ENCODE measurements at places on chromosomes 7 and 10. TPM values are rescaled to one million over a fixed set of nuclear protein-coding genes. Genes with fewer than 3 reads are reported as not detected.

DNA sequence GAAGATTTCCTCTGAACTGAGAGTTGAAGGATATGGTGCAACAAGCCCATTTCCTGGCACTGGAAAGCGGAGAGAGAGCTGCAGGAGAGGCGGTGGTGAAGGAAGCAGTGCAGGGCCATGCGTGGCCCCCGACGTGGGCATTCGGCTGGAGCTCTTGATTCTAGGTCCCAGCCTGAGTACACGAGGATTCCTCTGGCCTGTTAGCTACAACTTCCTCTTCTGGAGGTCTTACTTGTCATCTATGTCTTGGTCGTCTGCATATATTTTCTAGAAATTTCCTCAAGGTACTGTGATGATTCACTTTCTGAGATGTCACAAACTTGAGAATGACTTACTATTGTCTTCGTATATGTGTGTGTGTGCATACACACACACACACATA, 59.2 kb upstream of the JAZF1 start:
- DNase-seq: no peak
- no peaks in the 10 kb centered on the region for H3K36me3 ChIP-seq
- no peaks in the 10 kb centered on the region for H3K4me1 ChIP-seq

DNA sequence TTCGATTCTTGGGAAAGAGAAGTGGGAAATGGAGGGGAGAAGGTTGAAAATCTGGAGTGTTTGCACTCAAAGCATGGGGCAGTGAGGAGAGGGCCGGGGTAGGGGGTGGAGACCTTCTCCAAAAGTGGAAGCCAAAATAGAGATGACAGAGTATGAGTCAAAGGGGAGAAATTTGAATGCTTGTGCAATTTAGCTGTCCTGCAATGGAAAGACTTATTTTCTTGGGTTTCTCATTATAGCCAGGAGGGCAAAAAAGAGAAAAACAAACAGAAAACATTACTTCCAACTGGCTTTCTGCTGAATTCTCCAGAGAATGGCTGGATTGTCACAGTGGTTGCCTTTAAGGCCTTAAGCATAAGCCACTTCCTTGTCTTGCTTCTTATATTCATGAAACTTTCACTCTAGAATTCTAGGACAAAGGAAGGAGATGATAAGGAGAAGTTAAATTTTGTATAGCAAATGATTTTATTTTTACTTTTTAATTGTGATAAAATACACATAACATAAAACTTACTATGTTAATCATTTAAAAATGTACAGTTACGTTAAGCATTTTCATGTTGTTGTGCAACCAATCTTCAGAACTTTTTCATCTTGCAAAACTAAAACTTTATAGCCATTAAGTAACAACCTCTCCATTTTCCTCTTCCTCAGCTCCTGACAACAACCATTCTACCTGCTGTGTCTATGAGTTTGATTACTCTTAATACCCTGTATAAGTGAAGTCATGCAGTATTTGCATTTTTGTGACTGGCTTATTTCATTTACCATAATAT, 100.2 kb downstream of the GPR85 start:
- H3K27me3 ChIP-seq: no peaks in the 10 kb centered on the region
- H3K27ac ChIP-seq: peak overlapping the region; percentile 95
- peak; percentile 81 for DNase-seq
- H3K36me3 ChIP-seq: no peaks in the 10 kb centered on the region
- H3K4me3 ChIP-seq: peak overlapping the region; percentile 64
- peaks cover 75% of the 10 kb centered on the region for H3K4me1 ChIP-seq

- H3K27me3 ChIP-seq: no peaks in the 10 kb centered on the region
- H3K27ac ChIP-seq: no peak overlapping the region
- DNase-seq: no peak
- no peaks in the 10 kb centered on the region for H3K36me3 ChIP-seq
- H3K4me3 ChIP-seq: no peak overlapping the region
Measured at GRCh38 chr7:98810153-98810802, 59.5 kb downstream of the TMEM130 start.

DNA sequence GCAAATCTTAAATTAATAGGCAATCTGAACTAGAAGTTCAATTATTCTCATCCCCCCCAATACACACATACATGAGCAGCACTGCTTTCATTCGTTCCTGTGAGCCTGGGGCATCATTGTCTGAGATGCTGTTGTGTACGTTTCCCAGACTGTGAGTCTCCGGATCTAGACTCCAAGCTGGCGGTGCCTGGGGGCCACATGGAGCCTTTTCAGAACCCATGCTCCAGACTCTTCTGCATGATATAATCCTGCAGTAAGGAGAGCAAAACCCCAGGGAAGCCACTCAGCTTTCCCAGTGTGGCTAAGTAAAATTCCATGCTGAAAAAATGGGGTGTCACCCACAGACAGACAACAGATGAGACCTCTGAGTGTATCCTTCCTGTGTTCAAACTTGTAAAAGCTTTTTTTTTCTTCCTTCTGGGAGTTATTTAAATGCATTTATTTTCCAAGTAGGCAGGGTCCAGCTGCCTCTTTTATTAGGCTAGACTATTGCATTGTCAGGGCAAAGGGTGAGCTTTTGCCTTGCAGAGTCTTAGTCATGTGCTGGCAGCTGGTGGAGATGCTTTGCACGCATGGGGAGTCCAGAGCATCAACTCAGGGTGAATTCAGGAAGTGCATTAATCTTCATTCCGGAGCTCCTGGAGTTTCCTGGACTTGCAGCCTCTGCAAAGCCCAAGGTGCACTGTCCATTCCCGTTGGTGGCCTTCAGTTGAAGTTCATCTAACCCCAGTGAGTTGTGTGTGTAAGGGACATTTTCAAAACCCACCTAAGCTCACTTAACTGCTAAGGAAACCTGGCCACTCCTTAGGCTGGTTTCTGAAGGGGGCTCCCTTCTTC, 185.7 kb upstream of the ADO start:
- H3K4me3 ChIP-seq: no peak overlapping the region
- H3K27ac ChIP-seq: no peak overlapping the region
- no peaks in the 10 kb centered on the region for H3K36me3 ChIP-seq
- peaks cover 21% of the 10 kb centered on the region for H3K4me1 ChIP-seq

- peak; percentile 30 for DNase-seq
- H3K27ac ChIP-seq: no peak overlapping the region
- no peaks in the 10 kb centered on the region for H3K27me3 ChIP-seq
- H3K36me3 ChIP-seq: no peaks in the 10 kb centered on the region
- no peak overlapping the region for H3K4me3 ChIP-seq
Measured at GRCh38 chr7:141097430-141097829, 23.6 kb downstream of the TMEM178B start.

- H3K4me1 ChIP-seq: no peaks in the 10 kb centered on the region
- peaks cover 22% of the 10 kb centered on the region for H3K27me3 ChIP-seq
- no peak for DNase-seq
Measured at GRCh38 chr7:83161899-83162401, 734 bp downstream of the PCLO start.

GRCh38 chr10:725302-725701, 35.8 kb upstream of the DIP2C start:
- H3K4me3 ChIP-seq: no peak overlapping the region
- DNase-seq: peak; percentile 11
- no peaks in the 10 kb centered on the region for H3K36me3 ChIP-seq
- 0 out of 2 replicates have a peak, but pooled peaks cover 8% of the 10 kb centered on the region for H3K27me3 ChIP-seq

DNA sequence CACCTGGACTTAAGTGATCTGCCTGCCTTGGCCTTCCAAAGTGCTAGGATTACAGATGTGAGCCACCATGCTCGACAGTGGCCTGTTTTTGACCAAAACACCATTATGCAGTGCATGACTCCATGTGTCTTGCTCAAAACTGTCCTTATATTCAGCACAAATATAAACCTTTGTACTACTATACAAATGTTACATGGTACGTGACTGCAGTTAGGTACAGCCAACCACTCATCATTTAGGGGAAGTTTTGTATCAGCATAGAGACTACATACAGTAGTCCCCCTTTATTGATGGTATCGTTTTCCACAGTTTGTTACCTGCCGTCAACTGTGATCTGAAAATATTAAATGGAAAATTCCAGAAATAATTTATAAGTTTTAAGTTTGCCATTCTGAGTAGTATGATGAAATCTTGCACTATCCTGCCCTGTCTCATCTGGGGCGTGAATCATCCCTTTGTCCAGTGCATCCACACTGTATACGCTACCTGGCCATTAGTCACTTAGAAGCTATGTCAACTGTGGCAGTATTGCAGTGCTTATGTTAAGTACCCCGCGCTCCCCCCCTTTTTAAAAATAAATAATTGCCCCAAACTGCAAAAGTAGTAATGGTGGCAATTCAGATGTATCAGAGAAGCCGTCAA, 23.3 kb upstream of the ZNF282 start:
- DNase-seq: peak; percentile 32
- H3K27ac ChIP-seq: no peak overlapping the region
- H3K4me1 ChIP-seq: no peaks in the 10 kb centered on the region
- H3K36me3 ChIP-seq: peaks cover 50% of the 10 kb centered on the region

DNA sequence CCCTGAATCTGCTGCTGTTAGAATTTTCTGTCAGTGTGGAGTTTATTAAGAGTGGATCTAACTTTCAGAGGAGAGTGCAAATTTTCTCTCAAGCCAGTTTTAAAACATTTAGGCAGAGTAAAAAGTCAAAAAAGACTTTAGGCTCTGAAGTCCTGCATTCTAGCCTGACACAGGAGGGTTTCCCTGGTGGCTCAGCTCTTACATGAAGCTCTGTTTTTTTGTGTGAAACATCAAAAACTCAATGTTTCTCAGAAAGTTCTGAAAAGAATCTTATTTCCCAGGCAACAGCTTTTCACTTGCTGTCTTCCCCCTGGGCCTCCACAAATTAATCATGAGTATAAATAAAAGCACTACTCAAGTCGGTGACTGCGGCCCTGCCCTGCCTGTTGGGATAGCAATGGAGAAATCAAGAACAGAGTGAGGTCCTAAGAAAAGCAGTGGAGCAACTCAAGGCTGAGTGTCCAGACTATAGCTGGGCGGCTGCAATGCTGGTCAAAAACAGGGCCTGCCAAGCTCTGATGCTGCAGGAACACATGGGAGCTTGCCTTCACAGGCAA, 22.3 kb upstream of the WDR11 start:
- H3K4me1 ChIP-seq: no peaks in the 10 kb centered on the region
- H3K4me3 ChIP-seq: no peak overlapping the region
- H3K27me3 ChIP-seq: 0 out of 2 replicates have a peak, but pooled peaks cover 4% of the 10 kb centered on the region
- DNase-seq: no peak

GRCh38 chr10:21160116-21160515, 263.0 kb upstream of the NEBL start:
- H3K4me1 ChIP-seq: no peaks in the 10 kb centered on the region
- H3K4me3 ChIP-seq: no peak overlapping the region
- H3K27ac ChIP-seq: no peak overlapping the region
- 0 out of 2 replicates have a peak, but pooled peaks cover 4% of the 10 kb centered on the region for H3K27me3 ChIP-seq
- no peak for DNase-seq

- no peak overlapping the region for H3K4me3 ChIP-seq
- H3K36me3 ChIP-seq: no peaks in the 10 kb centered on the region
- H3K4me1 ChIP-seq: no peaks in the 10 kb centered on the region
- DNase-seq: no peak
Measured at GRCh38 chr10:80413271-80413996, 5.1 kb downstream of the PRXL2A start.

DNA sequence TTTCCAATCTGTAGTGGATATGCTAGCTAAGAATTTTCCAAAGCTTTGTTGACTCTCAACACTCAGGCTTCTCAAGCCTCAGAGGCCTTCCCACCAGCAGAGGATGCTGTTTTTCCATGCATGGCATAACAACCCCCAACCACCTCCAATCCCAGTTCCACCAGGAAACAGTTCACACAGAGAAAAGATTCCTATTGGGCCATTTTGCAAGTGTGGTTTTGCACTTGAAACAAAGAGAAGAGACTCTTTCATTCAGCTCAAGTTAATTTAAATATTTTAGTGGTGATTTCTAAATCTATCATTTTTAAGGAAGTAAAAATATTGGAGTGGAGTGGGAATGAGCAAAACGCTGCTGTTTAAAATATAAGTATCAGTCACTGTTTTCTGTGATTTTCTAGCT, 105.6 kb upstream of the COL1A2 start:
- no peaks in the 10 kb centered on the region for H3K27me3 ChIP-seq
- H3K4me1 ChIP-seq: peaks cover 11% of the 10 kb centered on the region
- H3K27ac ChIP-seq: peak overlapping the region; percentile 1

GRCh38 chr7:88344956-88345832, 38.5 kb upstream of the STEAP4 start:
- no peaks in the 10 kb centered on the region for H3K4me1 ChIP-seq
- no peak overlapping the region for H3K27ac ChIP-seq
- H3K36me3 ChIP-seq: no peaks in the 10 kb centered on the region

DNA sequence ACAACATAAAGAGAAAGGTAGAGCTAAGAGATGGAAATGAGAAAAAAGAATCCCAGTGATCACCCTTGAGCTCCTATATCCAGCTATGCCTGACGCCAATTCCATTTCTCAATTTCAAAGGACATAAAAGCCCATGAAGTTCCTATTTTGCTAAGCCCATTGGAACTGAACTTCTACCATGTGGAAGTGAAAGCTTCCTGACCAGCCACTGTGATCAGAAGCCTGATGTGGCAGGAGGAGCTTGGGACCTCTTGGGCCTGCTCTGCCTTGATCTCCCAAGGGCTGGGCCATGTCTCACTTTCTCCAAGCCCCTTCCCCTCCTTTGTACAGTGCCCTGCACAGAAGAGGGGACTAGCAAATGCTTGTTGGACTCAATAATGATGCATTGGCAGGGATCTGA, 52.7 kb downstream of the PRLHR start:
- DNase-seq: no peak
- no peak overlapping the region for H3K27ac ChIP-seq
- H3K4me1 ChIP-seq: no peaks in the 10 kb centered on the region
- no peak overlapping the region for H3K4me3 ChIP-seq

DNA sequence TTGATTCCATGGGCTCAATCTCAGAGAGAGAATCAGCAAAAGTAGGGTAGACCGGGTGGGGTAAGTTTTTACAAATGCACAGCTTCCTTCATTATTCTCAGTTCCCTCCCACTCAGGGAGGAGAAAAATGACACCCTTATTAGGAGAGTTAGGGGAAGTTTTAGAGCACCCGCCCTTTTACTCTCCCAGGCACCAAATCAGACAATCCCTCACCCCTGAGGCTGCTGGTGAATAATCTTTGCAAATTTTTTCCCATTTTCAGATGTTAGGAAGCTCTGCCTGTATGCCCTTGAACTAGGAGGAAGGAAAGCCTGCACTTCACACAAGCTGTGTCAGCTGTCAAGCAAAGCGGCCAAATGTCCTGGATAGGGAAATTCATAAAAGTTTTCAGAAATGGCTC, 834.9 kb downstream of the GRID1 start:
- H3K4me1 ChIP-seq: no peaks in the 10 kb centered on the region
- no peak for DNase-seq
- H3K4me3 ChIP-seq: no peak overlapping the region
- no peak overlapping the region for H3K27ac ChIP-seq
- H3K27me3 ChIP-seq: no peaks in the 10 kb centered on the region
- H3K36me3 ChIP-seq: no peaks in the 10 kb centered on the region

- DNase-seq: no peak
- H3K4me3 ChIP-seq: no peak overlapping the region
- no peaks in the 10 kb centered on the region for H3K36me3 ChIP-seq
Measured at GRCh38 chr10:8035006-8035640, 19.4 kb upstream of the GATA3 start.

Gene TWIST1
- polyA plus RNA-seq: 17.5 TPM

Gene LRIT1
- not detected for polyA plus RNA-seq

Gene NUTM2A
- polyA plus RNA-seq: not detected

Gene CNTNAP2
- not detected for polyA plus RNA-seq

Gene COL17A1
- 0.51 TPM for polyA plus RNA-seq

Gene SDK1
- polyA plus RNA-seq: not detected

Gene NOBOX
- not detected for polyA plus RNA-seq

Gene SFTPA1
- polyA plus RNA-seq: not detected

Gene GET4
- polyA plus RNA-seq: 26.3 TPM

Data from GM23248 (cell line).